ENCODE measurements at places on chromosomes 4 and X.

GRCh38 chr4:6873291-6873690 is 36.3 kb upstream of the TBC1D14 start:
- no peak for DNase-seq

- no peak for DNase-seq
Observed at GRCh38 chr4:16197876-16198665, 28.2 kb downstream of the TAPT1 start.

- no peak for DNase-seq
Observed at GRCh38 chr4:69224891-69225290, 10.3 kb upstream of the UGT2B11 start.

- no peak for DNase-seq
Observed at GRCh38 chr4:42123071-42123644, 29.3 kb downstream of the BEND4 start.

All from stimulated activated CD8-positive, alpha-beta memory T cell treated with anti-CD3 and anti-CD28 coated beads, Interleukin-15, amount 100 ng/mL, for 24 hours (primary cell).